Small intestine (tissue), 16 donors: ENCODE measurements at places on chromosomes 1 and 21.
A peak's percentile ranks its signal among the peaks of the same experiment; 100 is the strongest.

GRCh38 chr21:37196847-37197246 is 70.3 kb downstream of the VPS26C start:
- peak; percentile 80 for DNase-seq

- no peak for DNase-seq
Observed at GRCh38 chr1:211313392-211313791, 13.2 kb upstream of the TRAF5 start.

- DNase-seq, result peak; percentile 42
Observed at GRCh38 chr1:202959276-202959620, 1.1 kb upstream of the ADIPOR1 start.

GRCh38 chr1:105608713-105609112 is 1447.8 kb upstream of the PRMT6 start:
- no peak for DNase-seq

DNA sequence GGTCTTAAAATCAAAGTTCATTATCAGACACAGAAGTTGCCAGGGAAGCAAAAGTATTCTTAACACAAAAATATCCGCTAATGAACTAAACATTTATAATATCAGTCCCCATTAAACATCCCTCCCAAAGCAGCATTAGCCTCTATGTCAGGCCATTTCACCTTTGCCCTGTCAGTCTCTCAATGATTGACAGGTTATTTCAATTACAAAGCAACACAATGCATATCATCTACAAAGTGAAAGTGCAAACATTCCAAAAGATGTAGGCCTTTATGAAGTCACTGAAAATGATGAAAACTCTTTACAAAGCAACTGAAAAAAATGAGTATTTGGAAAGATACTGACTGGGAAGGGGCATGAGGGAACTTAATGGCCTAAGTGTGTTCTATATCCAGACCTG is 14.1 kb downstream of the ENAH start:
- no peak for DNase-seq

DNA sequence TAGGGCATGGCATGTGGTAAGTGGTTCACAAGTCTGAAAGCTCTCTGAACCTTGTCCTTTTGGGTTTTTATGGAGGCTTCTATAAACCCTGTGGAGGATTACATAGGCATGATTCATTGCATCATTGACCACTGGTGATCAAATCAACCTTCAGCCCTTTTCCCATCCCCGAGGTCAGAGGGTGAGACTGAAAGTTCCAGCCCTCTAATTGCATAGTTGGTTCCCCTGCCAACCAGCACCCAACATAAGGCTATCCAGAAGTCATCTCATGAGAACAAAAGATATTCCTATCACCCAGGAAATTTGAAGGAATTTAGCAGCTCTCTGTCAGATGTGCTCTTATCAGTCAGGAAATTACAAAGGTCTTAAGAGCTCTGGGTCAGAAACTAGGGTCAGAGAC is 89.5 kb upstream of the ARTN start:
- DNase-seq, result peak; percentile 97

DNA sequence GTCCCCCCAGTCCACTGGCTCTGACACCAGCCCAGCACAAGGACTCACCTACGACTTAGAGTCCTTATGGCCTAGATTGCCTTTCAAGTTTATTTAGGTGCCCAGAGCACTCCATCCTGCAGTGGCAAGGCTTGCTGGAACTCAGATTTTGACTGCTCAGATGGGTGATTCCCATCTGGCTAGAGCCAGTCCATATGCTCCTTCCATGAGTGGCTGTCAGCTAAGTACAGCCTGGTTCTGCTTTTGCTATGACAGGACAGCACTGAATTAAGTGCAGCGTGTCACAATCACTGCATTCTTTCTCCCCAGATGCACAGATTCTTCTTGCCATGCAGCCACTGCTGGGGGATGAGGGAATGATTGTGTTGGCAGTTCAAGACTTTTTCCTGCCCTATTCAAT is 43.8 kb downstream of the GPR52 start:
- DNase-seq, result no peak

GRCh38 chr1:37113285-37113997 is 79.1 kb upstream of the GRIK3 start:
- DNase-seq, result no peak

- no peak for DNase-seq
Observed at GRCh38 chr1:84946631-84947030, 50.3 kb downstream of the MCOLN2 start.

DNA sequence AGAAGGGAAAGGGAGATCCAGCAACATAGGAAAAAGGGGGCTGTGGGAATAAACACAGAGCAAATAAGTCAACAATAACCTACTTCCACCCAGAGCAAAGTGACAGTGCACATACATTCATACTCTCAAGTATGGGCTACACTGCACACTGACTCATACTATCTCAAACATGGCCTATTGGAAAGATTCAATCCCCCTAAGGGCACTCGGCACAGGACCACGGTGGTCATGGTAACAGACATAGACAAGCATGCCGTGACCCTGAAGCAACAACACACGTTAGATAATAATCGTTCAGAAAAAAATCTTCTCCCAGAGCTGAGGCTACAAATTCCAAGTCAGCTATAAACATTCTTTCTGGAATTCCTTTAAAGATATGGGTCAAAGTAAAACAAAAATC is 16.8 kb upstream of the JAK1 start:
- DNase-seq, result no peak

DNA sequence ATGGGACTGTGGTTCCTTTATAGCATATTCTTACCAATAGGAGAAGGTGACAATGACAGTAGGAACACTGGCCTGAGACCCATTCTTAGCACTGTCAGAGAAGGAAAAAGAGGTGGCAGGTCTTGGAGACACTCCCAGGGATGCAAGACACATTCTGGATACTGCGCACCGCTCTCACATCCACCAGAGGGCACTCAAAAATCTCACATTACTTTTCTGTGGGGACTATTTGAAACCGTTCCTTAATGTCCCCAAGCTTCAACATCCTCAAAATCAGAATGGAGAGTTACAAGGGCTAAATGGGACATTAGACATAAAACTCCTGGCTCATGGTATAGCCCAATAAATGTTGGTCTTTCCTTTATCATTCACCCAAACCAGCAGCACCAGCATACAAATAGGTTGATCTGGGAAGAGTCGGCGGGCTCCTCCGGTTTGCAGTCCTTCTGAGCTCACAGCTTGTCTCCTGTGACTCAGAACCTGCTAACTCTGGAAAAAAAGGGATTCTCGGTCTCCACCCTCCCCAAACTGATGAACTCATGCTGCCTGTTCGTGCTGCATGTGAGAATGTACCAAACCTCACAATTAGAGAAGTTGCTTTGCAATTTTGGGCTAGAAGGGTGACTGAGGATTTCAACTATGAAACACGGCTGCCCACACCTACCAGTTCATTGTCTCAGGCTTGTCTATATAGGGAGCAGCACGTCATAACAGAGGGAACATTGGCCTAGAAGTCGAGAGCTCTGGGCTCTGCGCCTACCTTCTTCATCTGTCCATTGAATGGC is 40.2 kb downstream of the IL12RB2 start:
- peak; percentile 52 for DNase-seq

DNA sequence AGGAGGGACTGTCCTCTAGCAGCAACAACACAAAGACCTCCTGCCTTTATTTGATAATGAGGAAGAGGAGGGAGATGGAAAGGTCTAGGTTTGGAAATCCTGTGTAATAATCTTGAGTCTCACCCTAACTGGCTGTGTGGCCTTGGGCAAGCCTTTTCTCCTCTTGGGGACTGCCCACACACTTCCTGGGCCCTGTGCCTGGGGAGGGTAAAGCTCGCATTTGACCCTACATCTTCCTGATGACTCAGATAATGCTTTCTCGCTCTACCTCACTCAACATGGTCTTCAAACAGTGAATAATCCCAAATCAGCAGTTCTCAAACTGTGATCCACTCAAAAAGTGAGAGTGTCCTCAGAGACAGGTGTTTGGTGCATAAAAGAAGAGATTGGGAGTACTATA is 81.2 kb downstream of the VWA5B1 start:
- no peak for DNase-seq

- DNase-seq, result no peak
Observed at GRCh38 chr1:234537236-234537635, 58.3 kb upstream of the TARBP1 start.

DNA sequence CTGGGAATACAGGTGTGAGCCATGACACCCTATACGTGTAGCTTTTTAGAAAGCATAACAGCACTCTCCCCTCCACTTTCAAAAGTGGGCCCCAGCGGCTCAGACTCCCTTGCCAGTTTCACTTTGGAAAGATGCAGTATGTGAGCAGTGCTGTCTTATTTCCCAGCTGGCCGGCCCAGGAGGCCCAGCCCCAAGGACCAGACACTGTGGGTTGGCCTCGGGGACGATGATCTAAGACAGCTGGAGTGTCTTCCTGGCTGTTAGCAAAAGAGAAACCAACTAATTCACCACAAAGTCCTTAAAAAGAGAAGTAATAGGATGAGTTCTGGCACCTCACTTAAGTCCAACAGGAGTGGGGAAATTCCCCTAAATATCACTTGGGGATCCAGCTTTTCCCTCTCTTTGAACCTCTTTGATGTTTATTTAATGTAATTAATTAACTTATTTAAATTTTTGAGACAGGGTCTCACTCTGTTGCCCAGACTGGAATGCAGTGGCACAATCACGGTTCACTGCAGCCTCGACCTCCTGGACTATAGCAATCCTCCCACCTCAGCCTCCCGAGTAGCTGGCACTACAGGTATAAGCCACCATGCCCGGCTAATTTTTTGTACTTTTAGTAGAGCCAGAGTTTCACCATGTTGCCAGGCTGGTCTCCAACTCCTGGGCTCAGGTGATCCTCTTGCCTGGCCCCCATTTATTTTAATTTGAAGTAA is 17.6 kb upstream of the CLIC4 start:
- peak; percentile 15 for DNase-seq

GRCh38 chr1:29029667-29030066 is 94.0 kb downstream of the TMEM200B start:
- no peak for DNase-seq

- DNase-seq, result peak; percentile 42
Observed at GRCh38 chr1:200139661-200140250, 112.2 kb downstream of the NR5A2 start.

DNA sequence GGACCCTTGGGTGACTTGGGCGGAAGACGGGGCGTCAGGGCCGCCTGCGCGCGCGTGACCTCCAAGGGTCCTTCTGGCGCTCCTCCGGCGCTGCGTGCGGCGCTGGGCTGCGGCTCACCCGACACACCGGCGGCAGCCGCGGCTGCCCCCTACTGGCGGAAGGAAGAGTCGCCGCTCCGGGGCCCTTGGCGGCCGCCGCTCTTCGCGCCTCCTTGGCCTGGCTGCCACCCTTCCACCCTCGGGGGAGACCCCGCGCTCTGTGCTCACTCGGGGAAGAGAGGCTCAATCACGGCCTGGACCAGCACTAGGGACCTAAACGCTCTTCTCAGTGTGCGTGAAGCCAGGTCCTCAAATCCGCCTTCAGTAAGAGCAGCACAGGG is 89.7 kb downstream of the DMRTA2 start:
- DNase-seq, result peak; percentile 61

- no peak for DNase-seq
Observed at GRCh38 chr21:37337179-37337578, 29.4 kb upstream of the DYRK1A start.

DNA sequence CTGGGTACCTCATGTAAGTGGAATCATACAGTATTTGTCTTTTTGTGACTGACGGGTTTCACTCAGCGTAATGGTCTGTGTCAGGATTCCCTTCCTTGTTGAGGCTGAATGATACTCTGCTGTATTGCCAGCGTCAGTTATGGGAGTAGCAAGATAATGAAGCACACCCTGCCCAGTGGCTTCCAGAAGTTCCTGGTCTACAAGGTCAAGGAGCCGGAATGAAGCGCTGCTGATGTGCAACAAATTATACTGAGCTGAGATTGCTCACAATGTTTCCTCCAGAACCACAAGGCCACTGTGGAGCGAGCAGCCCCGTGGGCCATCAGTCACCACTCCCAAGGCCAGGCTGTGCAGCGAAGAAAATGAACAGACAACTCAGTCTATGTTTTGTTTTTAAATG is 24.0 kb upstream of the TDRD10 start:
- DNase-seq, result peak; percentile 95

DNA sequence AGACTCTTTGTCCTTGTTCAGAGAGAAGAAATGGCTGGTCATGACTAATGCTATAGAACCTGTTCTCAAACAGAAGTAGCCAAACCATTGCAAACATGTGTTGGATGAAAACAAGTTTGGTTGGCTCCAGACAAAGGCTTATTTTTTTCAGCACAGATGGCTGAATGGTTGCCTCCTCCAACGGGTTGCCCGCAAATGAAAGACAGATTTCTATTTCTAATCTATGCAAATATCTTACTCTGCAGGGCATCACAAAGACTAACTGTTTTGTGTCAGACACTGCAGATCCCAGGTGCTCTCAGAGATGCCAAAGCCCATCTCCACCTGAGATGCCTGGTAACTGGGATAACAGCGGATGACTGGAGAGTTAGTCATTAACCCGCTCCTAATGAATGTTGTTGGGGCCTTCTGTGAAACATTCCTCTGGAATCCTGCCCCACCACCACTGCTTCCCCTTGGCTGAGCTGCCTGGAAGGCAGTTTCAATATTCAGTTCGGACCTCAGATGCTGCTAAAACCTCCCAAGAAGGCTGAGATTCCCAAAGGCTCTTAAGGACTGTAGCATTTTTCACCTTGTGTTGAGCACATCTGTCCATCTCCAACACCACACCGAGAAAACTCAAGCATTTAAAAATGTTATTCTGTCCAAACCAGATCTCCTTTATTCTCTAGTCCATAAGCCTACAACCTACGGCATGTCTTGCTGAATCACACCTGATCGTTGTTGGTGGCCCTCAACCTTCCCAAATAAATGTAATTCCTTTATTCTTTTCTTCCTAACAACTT is 104.4 kb downstream of the PTPN14 start:
- DNase-seq, result peak; percentile 6

DNA sequence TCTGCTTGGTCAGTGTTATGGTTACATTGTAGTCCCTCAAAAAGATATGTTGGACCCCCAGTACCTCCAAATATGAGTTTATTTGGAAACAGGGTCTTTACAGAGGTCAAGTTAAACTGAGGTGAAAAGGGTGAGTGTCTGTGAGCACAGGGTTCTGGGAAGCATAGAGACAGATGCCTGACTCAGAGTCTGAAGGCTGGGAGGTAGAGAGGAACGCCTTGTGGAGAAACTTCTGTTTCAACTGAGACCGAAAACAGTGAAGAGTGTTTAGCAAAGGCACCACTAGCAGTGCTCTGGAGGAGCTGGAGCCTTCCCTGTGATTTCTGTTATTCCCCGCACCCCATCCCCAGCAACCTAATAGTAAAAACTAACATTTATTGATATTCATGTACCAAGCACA is 65.2 kb upstream of the LRRC8D start:
- DNase-seq, result no peak

- DNase-seq, result no peak
Observed at GRCh38 chr21:35333831-35334618, 284.9 kb upstream of the RUNX1 start.

DNA sequence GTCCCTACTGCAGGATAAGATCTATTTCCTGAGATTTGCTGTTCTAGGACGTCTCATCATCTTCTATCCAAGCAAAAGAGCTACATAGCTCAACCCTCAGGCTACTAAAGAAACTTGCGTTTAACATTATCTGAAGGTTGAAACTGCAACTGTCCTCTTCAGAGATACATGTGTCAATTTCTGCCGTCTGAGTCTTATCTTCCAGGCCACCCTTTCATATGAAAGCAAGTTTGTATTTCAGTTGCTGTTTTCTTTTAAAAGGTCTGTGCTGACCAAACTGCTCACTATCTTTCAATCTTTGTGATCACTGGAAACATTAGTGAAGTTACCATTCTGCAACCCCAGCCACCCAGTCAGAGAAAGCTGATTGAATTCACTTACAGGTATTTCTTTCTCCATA is 108.6 kb upstream of the RAB3GAP2 start:
- DNase-seq, result no peak
